ENCODE measurements at places on chromosomes 7 and 10.

- DNase-seq = no peak
These were observed 135.0 kb upstream of the INHBA start for GRCh38 chr7:41837916-41838315.

- DNase-seq = no peak
These were observed 88.7 kb upstream of the KCTD7 start for GRCh38 chr7:66539902-66540375.

- no peak for DNase-seq
These were observed 32.1 kb downstream of the PLCE1 start for GRCh38 chr10:94025806-94026205.

DNA sequence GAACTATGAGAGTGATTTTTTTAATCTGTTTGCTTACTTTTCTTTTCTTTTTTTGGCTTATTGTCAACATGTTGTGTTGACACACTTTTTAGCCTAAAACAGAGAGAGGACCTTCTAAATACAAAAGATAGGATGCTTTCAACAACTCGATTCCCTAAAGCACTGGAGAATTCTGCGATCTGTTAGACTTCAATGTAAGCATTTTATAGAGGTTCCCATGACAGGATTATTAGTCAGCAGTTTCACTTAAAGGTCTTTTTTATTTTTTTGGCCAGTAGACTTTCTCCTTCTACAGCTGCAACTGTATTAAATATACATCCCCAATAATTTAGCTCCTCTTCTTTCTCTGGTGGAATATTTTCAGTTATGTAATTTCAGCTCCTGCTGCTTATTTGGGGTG lies 12.7 kb upstream of the NRP1 start:
- DNase-seq = no peak

DNA sequence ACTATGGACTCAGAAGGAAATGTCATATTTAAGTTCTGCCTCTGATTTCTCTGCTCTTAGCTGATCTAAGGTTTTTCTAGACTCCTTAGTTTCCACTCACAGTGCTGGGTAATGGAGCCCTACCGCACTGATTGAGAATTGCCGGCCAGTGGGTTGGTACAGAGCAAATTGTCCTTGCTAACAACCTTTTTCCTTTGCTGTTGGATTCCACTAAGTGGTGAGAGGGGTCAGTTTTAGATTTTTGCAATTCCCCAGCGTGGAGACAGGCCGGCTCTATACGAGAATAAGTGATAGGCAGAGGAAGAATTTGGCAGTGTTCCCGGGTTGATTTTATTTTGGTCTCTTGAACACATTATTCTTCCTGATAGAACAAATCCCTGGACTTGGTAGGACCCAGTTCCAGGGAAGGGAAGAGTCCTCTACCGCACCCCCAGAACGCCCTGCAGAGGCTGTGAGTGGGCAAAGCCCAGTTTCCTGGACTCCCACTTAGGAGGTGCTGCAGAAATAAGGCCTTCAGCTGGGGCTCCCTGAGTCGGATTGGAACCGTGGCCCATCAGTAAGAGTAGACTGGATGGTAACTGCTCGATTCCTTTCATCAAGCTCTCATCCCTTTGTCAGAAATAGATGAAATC lies 3.0 kb upstream of the NRP1 start:
- DNase-seq = no peak

GRCh38 chr10:50837095-50837494 lies 48.3 kb downstream of the A1CF start:
- no peak for DNase-seq
